Uterus (tissue), 4 donors: ENCODE measurements at places on chromosomes 4 and X. TPM values are rescaled to one million over a fixed set of nuclear protein-coding genes. Genes with fewer than 3 reads are reported as not detected.

DNA sequence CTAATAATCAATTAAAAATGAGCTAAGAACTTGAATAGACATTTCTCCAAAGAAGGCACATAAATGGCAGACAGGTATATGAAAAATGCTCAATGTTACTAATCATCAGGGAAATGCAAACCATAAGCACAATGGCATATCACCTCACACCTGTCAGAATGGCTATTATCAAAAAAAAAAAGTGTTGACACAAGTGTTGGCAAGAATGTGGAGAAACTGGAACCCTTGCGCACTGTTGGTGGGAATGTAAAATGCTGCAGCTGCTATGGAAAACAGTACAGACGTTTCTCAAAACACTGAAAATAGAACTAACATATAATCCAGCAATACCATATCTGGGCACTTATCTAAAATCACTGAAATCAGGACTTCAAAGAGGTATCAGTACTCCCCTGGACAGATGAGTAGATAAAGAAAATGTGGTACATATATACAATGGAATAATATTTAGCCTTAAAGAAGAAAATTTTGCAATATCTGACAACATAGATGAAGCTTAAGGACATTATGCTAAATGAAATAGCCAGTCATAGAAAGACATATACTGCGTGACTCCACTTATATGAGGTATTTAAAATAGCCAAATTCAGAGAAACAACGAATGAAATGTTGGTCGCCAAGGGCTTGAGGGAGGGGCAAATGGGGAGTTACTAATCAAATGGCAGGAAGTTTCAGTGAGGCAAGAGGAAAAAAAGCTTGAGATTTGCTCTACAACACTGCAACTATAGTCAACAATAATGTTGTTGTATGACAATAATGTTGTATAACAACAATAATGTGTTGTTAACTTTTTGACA is 175.5 kb downstream of the WDFY3 start:
- no peak for DNase-seq
- no peak overlapping the region for H3K27ac ChIP-seq
- no peaks in the 10 kb centered on the region for H3K4me1 ChIP-seq

DNA sequence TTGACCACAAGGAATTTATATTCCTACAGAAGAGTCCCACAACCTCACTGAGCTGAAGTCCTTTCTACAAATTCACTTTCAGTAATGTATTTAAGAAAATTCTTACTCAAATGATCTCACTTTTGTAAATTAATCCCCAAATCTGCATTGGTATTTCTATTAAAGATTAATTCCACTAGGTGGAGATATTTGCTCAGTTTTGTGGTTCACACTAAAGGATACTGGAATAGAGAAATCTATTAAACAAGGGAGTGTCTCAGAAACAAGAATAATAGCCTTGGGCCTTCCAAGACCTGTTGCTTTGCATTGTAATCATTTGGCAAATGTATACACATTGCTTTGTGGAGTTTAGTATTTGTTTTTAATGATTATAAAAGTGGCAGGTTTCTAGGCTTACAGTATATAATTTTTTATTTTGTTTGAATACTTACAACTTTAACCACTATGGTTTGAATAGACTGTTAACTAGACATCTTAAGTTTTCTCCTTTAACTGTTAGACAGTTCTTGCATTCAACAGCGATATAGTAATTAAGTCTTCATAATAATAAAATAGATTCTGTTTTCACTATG is 25.9 kb downstream of the CFAP299 start:
- no peaks in the 10 kb centered on the region for H3K4me1 ChIP-seq
- no peak overlapping the region for H3K4me3 ChIP-seq
- no peaks in the 10 kb centered on the region for H3K27me3 ChIP-seq
- no peak for DNase-seq
- no peaks in the 10 kb centered on the region for H3K36me3 ChIP-seq

DNA sequence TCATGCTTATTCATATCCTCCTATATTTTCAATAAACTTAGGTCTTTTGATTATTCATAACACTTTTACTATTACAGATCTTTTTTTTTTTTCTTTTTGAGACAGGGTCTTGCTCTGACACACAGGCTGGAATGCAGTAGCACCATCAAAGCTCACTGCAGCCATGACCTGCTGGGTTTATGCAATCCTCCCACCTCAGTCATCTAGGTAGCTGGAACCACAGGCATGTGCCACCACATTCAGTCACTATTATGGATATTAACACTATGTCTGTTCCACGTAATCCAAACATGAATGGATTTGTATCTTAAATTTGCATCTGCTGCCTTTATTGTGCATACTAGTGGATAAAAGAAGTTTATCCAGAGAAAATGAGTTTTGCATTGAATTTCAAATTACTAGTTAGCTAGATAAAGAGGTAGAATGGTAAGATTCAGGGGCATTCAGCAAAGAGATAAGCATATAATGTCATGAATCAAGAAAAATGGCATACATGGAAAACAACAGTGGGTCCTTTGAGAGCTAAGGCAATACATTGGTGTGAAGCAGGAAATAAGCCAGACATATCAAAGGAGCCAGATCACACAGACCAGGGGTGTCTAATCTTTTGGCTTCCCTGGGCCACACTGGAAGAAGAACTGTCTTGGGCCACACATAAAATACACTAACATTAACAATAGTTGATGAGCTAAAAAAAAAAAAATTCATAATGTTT is 13.9 kb downstream of the ANAPC10 start:
- no peak overlapping the region for H3K4me3 ChIP-seq
- DNase-seq = no peak
- H3K36me3 ChIP-seq = no peaks in the 10 kb centered on the region
- no peak overlapping the region for H3K27ac ChIP-seq

- H3K4me1 ChIP-seq = no peaks in the 10 kb centered on the region
- no peaks in the 10 kb centered on the region for H3K36me3 ChIP-seq
- no peaks in the 10 kb centered on the region for H3K27me3 ChIP-seq
- no peak overlapping the region for H3K27ac ChIP-seq
- no peak overlapping the region for H3K4me3 ChIP-seq
- no peak for DNase-seq
Measured at GRCh38 chrX:69150281-69150960, 14.8 kb downstream of the PJA1 start.

- no peak for DNase-seq
- no peaks in the 10 kb centered on the region for H3K27me3 ChIP-seq
- H3K4me3 ChIP-seq = no peak overlapping the region
- no peaks in the 10 kb centered on the region for H3K4me1 ChIP-seq
- no peak overlapping the region for H3K27ac ChIP-seq
Measured at GRCh38 chr4:123300222-123301039, 96.2 kb upstream of the SPRY1 start.

GRCh38 chr4:161762796-161763195 is 401.0 kb downstream of the FSTL5 start:
- H3K4me3 ChIP-seq = no peak overlapping the region
- no peaks in the 10 kb centered on the region for H3K27me3 ChIP-seq
- no peaks in the 10 kb centered on the region for H3K4me1 ChIP-seq
- H3K36me3 ChIP-seq = no peaks in the 10 kb centered on the region
- H3K27ac ChIP-seq = no peak overlapping the region

DNA sequence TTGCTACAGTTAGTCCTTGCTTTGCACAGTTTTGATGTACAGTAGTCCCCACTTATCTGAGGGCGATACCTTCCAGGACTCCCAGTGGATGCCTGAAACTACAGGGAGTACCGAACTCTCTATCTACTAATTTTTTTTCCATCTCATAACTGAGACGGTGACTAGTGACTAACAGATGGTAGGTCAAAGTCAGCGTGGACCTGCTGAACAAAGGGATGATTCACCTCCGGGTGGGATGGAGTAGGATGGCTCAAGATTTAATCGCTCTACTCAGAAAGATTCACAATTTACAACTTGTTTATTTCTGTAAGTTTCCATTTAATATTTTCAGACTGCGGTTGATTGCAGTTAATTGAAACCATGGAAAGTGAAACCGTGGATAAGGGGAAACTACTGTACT is 655.8 kb downstream of the ZNF674 start:
- no peak overlapping the region for H3K27ac ChIP-seq
- H3K36me3 ChIP-seq = no peaks in the 10 kb centered on the region
- DNase-seq = no peak
- H3K4me1 ChIP-seq = no peaks in the 10 kb centered on the region
- no peak overlapping the region for H3K4me3 ChIP-seq
- H3K27me3 ChIP-seq = no peaks in the 10 kb centered on the region

GRCh38 chr4:153514001-153514526 is 47.9 kb downstream of the TMEM131L start:
- H3K27me3 ChIP-seq = no peaks in the 10 kb centered on the region
- no peak overlapping the region for H3K4me3 ChIP-seq
- no peaks in the 10 kb centered on the region for H3K36me3 ChIP-seq
- no peak for DNase-seq

- no peak overlapping the region for H3K27ac ChIP-seq
- H3K27me3 ChIP-seq = no peaks in the 10 kb centered on the region
- no peak overlapping the region for H3K4me3 ChIP-seq
- DNase-seq = no peak
Measured at GRCh38 chrX:103440621-103441020, 64.3 kb downstream of the BEX3 start.

GAGE12H gene
- total RNA-seq = not detected

P2RY8 gene
- 3.6 TPM for total RNA-seq
